CD4-positive, CD25-positive, alpha-beta regulatory T cell (primary cell): ENCODE measurements at places on chromosomes 6 and 20. TPM values are rescaled to one million over a fixed set of nuclear protein-coding genes. Genes with fewer than 3 reads are reported as not detected.

The GPR6 gene
- not detected for total RNA-seq

The LRFN2 gene
- total RNA-seq, result not detected

DNA sequence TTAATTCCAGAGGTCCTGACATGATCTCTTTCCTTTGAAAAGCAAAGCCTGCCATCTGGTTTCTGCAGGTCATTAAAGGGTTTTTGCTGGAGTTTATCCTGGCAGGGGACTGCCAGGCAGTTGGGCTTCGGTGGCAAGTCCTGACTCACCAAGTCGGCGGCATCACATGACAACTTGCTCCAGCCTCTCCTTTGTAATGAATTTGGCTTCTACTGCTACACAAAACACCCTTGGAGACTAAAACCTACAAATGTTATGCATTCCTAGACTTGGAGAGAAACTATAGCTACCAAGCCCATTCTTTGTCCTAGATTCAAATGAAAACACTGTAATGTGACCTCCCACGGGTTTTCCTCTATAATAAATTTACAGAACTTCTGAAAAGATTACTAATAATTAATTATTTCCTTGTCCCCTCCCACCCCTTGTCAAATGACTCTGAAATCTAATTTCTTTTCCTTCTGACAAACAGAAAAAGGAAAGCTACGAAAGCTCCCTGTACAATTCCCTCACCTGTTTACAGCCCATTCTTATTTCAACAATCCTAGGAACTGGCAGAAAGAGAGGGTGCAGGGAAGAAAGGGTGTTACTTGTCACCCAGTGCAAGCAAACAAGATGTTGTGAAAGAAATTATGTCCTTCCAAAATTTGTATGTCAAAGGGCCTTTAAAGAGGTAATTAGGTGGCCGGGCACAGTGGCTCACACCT is 62.9 kb downstream of the QRSL1 start:
- H3K27ac ChIP-seq, result no peak overlapping the region
- no peaks in the 10 kb centered on the region for H3K36me3 ChIP-seq
- H3K4me1 ChIP-seq, result no peaks in the 10 kb centered on the region
- no peak overlapping the region for H3K4me3 ChIP-seq
- no peaks in the 10 kb centered on the region for H3K27me3 ChIP-seq

DNA sequence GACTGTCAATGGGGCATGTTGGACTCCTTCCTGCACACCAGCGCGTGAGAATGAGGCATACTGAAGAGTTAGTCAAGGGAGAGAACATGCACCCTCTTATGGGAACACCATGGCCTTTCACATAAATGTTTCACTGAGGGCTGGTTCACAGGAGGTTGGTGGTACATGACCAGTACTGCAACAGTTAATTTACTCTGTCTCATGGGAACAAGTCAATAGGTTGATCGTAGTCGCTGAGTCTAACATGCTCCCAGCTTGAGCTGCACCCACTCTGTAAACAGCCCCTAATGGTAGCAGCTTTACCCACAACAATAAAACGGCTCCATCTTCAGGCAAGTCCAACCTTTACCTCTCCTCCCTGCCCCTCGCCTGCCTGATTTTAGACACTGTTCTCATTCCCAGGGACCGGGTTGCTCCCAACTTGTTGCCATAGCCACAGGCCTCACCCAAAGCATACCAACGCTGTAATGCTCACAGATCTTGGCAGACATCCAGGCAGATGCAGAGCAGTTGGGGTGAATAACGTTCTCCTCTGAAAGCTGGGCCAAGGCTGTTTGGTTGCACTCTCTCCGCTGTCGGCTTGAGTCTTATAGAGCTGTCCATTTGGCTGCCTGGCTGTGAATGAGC is 111.3 kb downstream of the LY86 start:
- peaks cover 4% of the 10 kb centered on the region for H3K27me3 ChIP-seq
- no peaks in the 10 kb centered on the region for H3K4me1 ChIP-seq
- H3K27ac ChIP-seq, result no peak overlapping the region
- no peaks in the 10 kb centered on the region for H3K36me3 ChIP-seq

- no peak for DNase-seq
- H3K4me1 ChIP-seq, result no peaks in the 10 kb centered on the region
- H3K36me3 ChIP-seq, result no peaks in the 10 kb centered on the region
- H3K4me3 ChIP-seq, result no peak overlapping the region
- H3K27me3 ChIP-seq, result peaks cover 9% of the 10 kb centered on the region
These were observed 58.1 kb upstream of the PLEKHG1 start for GRCh38 chr6:150541576-150541975.
